Sigmoid colon (tissue), 7 donors: ENCODE measurements at places on chromosomes 2 and 18. TPM values are rescaled to one million over a fixed set of nuclear protein-coding genes. Genes with fewer than 3 reads are reported as not detected.

The IL18RAP gene
- 0.68 TPM for total RNA-seq

The OTX1 gene
- not detected for total RNA-seq

The CNGA3 gene
- total RNA-seq: 5.8 TPM

The CCDC150 gene
- total RNA-seq: not detected

- H3K4me3 ChIP-seq: peak within 1 kb of the TSS; percentile 60
- H3K27ac ChIP-seq: peak within 1 kb of the TSS; percentile 56
- DNase-seq: peak; percentile 84
- H3K36me3 ChIP-seq: no peaks in the 10 kb centered on the region
- peaks cover 33% of the 10 kb centered on the region for H3K4me1 ChIP-seq
Measured at GRCh38 chr2:17540093-17540812, at the start of gene VSNL1. Gene VSNL1 (plus strand): TSS chr2:17540696. CDS start chr2:17592075, 51,379 bp downstream.

GRCh38 chr18:23810396-23810795 is 121.1 kb downstream of the LAMA3 start:
- H3K27me3 ChIP-seq: no peaks in the 10 kb centered on the region
- H3K36me3 ChIP-seq: no peaks in the 10 kb centered on the region
- DNase-seq: no peak
- H3K4me1 ChIP-seq: no peaks in the 10 kb centered on the region
- H3K4me3 ChIP-seq: no peak overlapping the region

GRCh38 chr18:60122339-60122738 is 222.5 kb downstream of the PMAIP1 start:
- H3K4me3 ChIP-seq: no peak overlapping the region
- DNase-seq: no peak

GRCh38 chr18:24364177-24364576 is 33.4 kb downstream of the OSBPL1A start:
- H3K27me3 ChIP-seq: no peaks in the 10 kb centered on the region
- no peak for DNase-seq
- no peak overlapping the region for H3K27ac ChIP-seq

- H3K27me3 ChIP-seq: no peaks in the 10 kb centered on the region
- peaks cover 19% of the 10 kb centered on the region for H3K4me1 ChIP-seq
- no peak for DNase-seq
- H3K36me3 ChIP-seq: peaks cover 9% of the 10 kb centered on the region
Measured at GRCh38 chr2:66435549-66435875, 587 bp downstream of the MEIS1 start.

DNA sequence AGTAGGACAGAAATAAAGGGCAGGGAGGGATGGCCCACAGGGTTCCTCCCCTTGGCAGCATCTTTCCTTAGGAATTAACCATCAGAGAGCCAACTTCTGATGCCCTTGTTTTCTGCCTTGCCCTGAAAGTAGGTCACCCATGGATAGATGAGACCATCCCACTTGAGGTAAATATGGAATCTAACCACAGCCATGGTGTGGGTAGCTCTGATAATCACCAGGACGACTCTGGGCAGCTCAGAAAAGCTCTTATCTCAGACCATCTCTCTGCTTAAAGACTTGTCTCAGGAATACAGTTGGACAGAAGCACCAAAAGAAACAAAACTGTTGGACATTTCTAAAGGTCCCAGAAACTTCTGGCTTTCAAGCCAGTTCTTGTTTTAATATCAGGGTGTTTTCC is 101.4 kb upstream of the CELF4 start:
- no peak overlapping the region for H3K4me3 ChIP-seq
- H3K36me3 ChIP-seq: no peaks in the 10 kb centered on the region
- H3K27me3 ChIP-seq: no peaks in the 10 kb centered on the region
- no peak for DNase-seq
- no peaks in the 10 kb centered on the region for H3K4me1 ChIP-seq

- no peaks in the 10 kb centered on the region for H3K4me1 ChIP-seq
- DNase-seq: no peak
- H3K27ac ChIP-seq: no peak overlapping the region
- no peaks in the 10 kb centered on the region for H3K27me3 ChIP-seq
Measured at GRCh38 chr2:236985761-236986339, 99.8 kb upstream of the COPS8 start.

DNA sequence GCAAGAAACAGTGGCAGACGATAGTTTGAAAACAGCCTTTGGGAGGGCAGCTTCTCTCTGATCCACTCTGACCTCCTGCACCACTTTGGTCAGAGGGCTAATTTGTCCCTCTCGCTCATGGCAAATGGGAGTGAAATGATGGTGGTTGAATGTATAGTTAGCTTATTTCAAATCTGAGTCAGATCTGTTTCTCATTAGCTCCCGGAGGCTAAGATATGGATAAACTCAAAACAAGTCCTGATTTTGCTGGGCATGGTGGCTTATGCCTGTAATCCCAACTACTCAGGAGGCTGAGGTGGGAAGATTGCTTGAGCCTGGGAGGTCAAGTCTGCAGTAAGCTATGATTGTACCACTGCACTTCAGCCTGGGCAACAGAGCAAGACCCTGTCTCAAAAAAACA is 145.0 kb downstream of the ALK start:
- H3K27me3 ChIP-seq: no peaks in the 10 kb centered on the region
- no peak overlapping the region for H3K4me3 ChIP-seq
- no peak for DNase-seq
- no peaks in the 10 kb centered on the region for H3K4me1 ChIP-seq

DNA sequence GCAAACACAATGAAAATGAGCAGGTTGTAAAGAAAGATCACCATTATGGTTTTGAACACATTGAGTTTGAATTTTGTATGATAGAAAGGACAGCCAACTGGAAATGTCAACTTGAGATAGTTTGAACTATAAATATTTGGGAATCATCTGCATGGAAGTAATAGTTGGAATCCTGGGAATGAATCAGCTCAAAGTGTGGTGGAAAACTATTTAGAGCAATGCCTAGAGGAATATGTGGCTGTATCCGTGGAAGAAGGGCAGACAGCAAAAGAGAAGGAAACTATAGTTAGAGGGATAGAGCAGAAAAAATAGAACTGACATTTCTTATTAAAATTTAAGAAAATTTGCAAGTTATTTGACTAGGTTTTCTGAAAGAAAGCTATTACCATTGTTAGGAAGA is 112.5 kb upstream of the OTX1 start:
- H3K4me3 ChIP-seq: no peak overlapping the region
- no peak for DNase-seq
- no peaks in the 10 kb centered on the region for H3K27me3 ChIP-seq
- no peaks in the 10 kb centered on the region for H3K4me1 ChIP-seq
